ENCODE measurements at places on chromosomes 16 and 17.

DNA sequence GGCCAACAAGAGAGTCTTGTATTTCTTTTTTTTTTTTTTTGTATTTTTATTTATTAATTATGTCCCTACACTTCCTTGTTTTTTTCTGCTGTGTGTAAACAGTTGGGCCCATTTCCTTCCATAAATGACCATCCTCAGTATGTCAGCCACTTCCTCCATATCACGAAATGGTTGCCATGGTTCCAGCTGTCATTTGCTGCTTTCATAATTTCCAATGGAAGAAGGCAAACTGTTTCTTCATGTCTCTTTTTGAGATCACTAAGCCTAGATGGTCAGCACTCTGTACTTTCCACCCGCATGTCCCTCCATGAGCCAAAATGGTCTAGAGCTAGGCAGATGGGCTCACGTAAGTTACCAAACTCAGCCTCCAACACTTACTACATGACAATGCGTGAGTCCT lies 133.5 kb upstream of the FOXF1 start:
- DNase-seq, result no peak

DNA sequence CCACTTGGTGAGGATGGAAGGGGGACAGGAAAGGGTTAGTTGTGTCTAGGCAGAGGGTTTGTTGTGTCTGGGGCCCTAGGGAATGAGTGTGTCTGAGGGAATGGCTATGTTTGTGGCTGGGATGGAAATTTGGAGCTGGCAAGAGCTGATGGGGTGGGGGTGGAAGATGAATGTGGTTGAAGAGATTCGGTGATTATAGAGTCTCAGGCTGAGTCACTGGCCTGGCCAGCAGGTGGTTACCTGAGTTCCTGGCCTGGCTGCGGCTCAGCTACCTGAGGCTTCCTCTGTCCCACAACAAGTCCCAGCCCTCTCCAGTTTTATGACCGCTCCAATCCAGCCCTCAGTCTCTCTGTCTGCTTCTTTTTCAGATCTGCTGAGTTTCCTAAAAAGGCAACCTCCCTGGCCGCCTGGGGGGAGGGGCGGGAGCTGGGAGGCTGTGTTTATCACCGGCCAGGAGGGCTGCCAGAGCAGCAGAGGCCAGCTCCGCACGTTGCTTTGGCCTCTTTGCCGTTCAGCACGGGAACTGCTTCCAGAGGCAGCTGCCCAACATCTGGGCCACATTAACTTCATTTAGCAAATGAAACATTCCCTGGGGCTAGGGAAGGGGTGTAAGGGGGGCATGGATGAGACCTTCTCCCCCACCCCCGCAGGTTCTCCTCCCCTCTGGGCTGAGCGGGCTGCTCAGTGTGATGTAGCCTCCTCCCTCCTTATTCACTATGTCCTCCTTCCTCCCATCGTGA lies 21.8 kb downstream of the ITGB3 start:
- no peak for DNase-seq

DNA sequence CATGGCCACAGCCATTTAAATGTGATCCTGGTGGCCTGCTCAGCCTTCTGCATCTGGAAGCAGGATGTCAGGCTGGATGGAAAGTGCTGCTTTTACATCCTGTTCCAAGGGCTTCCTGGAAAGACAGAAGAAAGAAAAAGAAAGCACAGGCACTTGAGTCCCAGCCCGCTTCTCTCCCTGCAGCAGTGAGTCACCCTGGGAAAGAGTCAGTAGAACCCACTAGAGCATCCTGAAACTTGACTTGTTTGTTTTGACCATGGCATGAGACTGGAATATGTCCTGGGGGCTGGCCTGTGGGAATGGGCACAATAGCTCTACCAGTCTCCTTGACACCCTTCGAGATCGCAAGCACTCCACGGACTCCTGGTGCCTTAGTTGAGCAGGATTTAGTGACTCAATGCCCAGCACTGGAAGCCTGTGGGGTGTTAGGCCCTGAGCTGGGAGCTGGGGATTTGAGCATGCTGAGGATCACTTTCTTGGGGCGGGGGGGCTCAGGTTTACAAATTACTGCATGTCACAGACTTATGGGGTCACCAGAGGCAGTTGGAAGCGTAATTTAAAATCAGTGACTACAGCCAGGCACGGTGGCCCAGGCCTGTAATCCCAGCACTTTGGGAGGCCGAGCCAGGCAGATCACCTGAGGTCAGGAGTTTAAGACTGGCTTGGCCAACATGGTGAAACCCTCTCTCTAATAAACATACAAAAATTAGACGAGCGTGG lies 22.1 kb upstream of the GNA13 start:
- DNase-seq, result no peak

GRCh38 chr17:47628014-47628566 lies 21.6 kb upstream of the KPNB1 start:
- no peak for DNase-seq

DNA sequence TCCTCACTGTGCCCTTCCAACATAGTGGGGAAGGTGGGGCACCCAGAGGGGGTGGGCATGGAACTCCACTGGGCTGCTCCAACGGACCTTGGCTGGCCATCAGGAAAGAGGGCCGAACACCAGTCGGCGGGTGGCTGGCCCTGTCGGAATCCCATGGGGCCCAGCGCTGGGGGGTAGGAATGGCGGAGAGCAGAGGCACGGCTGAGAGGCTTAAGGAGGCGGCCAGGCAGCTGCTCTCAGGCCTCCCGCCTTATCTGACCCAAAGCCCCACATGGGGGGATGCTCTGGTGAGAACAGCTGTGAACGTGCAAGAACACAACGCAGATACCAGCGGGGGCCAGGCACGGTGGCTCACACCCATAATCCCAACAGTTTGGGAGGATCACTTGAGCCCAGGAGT lies 4.4 kb upstream of the MYO1C start:
- no peak for DNase-seq

DNA sequence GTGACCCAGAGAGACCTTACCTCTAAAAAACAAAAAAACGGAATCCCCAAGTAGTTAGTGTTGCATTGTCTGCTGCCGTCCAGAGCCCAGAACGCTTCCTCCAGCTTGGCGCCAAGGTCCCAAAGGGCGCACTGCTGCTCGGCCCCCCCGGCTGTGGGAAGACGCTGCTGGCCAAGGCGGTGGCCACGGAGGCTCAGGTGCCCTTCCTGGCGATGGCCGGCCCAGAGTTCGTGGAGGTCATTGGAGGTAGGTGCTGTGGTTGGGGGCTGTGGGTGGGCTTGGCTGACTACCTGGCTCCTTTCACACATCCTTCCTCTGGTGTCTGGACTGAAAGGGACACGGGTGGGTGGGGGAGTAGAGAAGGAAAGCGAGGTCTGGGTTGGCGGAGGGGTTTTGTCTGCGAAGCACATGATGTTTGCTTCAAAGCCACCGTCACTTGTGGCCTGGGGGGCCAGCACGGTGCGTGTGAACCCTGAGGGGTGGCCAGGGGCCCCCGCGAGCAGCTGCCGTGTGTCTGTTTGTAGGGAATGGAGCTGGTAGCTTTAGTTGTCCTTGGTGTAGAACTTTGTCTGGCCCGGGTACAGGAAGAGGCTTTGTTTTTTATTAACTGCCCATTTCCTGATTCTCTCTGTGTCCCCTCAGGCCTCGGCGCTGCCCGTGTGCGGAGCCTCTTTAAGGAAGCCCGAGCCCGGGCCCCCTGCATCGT lies 23.8 kb downstream of the SPG7 start:
- no peak for DNase-seq

- no peak for DNase-seq
Observed at GRCh38 chr17:50147841-50148225, 2.6 kb downstream of the PPP1R9B start.

DNA sequence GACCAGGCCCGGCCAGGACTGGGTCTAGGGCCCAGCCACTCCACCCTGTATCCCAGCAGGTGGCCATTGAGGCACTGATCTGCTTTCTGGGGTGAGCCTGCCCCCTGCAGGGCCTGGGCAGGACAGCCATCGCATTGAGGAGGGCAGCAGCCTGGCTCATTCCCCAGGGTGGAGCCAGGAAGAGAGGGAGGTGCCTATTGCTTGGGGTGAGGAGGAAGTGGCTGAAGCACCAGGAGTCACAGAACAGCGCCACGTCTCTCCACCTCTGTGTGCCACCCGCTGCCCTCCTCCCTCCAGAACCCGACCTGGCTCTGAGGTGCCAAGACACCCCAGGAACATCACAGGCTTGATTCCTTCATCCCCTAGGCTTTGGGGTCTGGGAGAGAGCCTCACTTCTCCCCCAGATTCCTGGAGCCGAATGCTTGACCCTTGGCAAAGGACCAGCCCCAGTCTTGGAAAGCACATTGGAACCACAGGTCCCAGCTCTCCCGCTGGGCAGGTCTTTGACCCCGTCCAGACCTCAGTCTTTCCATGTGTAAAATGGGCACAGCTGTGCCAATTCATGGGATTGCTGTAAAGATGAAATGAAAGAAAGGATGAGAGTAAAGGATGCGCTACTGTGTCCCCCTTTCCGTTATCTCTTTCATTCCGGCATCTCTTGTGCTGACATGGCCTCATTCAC lies 7.2 kb upstream of the KRT36 start:
- no peak for DNase-seq

DNA sequence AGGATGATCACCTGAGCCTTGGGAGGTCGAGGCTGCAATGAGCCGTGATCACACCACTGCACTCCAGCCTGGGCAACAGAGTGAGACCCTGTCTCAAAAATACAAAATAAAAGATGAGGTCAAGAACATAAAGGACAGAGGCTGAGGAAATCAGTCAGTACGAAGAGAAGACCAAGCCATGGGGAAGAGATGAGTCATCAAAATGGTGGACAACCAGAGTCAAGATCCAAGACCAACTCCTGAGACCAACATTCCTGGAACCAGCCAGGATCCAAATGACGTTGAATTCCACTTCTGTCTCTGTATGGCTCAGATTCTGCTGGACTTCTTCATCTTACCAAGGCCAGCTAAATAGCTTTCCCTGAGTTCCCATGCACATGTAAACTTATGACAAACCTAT lies 44.8 kb upstream of the NOG start:
- no peak for DNase-seq

- no peak for DNase-seq
Observed at GRCh38 chr16:80936410-80936809, 70.3 kb downstream of the CMC2 start.
